WERI-Rb-1 (cell line): ENCODE measurements at places on chromosomes 12 and 14.

DNA sequence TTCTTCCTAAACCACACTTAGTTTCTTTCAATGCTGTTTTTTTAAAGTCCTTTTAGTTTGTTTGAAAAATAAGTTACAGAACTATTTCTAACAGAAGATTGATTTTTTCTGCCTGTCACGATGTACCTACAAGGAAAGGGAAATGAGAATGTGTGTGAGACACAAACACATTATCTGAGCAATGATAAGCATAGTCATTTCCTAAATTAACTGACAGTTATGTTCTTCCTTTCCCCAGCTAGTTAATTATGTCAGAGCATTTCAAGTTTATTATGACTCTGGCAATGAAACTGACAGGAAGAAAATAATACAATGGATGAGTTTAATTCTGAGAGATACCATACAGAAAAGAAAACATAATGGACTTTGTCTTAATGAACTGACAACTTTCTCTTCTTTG is 21.3 kb upstream of the LDHB start:
- no peak for DNase-seq

GRCh38 chr14:76929927-76930326 is 98.6 kb downstream of the IRF2BPL start:
- peak; percentile 44 for DNase-seq

- DNase-seq: peak; percentile 56
Measured at GRCh38 chr12:97404543-97404942, 58.1 kb upstream of the RMST start.

- no peak for DNase-seq
Measured at GRCh38 chr14:24991821-24992220, 58.1 kb downstream of the STXBP6 start.

- DNase-seq: no peak
Measured at GRCh38 chr14:93797071-93797470, 8.8 kb upstream of the PRIMA1 start.
